ENCODE measurements at places on chromosomes 2 and 18.

- DNase-seq: no peak
These were observed 28.4 kb downstream of the ARL4C start for GRCh38 chr2:234468503-234468902.

DNA sequence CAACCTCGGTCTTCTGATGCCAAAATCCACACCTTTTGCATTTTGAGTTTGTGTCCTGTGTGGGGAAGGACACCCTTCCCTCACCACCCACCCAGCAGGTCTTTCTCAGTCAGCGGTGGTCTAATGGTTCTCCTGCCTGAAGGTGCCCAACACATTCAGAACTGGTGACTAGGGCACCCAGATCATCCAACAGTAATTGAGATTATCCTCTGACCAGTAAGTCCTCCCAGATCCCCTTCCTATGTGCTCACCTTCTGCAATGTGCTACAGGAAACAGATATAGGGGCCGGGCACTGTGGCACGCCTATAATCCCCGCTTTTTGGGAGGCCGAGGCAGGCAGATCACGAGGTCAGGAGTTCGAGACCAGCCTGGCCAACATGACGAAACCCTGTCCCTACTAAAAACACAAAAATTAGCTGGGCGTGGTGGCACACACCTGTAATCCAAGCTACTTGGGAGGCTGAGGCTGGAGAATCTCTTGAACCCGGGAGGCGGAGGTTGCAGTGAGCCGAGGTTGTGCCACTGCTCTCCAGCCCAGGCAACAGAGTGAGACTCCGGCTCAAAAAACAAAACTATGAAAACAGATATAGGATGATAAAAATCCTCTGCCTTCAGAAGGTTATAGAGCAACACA lies 56.2 kb downstream of the REEP1 start:
- no peak for DNase-seq

- peak; percentile 2 for DNase-seq
These were observed 45.5 kb downstream of the TWSG1 start for GRCh38 chr18:9380101-9380500.

DNA sequence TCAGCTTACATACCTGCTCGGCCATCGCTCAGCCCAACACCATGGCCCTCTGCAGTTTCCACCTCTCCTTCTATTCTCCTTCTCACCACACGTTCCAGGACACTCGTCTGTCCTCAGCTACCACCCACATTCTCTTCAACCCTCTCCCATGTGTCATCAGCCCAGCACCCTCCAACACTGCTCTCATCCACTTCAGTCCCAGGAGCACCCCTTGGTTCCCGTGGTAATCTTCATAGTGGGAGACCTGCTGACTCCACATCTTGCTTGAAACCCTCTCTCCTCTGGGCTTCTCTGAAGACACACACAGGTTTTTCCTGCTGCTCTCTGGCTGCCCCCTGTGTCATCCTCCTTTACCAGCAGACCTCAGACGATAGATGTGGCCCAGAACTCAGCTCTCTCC lies 228.7 kb downstream of the GBX2 start:
- no peak for DNase-seq

- no peak for DNase-seq
These were observed 34.7 kb downstream of the RMC1 start for GRCh38 chr18:23538001-23538400.

DNA sequence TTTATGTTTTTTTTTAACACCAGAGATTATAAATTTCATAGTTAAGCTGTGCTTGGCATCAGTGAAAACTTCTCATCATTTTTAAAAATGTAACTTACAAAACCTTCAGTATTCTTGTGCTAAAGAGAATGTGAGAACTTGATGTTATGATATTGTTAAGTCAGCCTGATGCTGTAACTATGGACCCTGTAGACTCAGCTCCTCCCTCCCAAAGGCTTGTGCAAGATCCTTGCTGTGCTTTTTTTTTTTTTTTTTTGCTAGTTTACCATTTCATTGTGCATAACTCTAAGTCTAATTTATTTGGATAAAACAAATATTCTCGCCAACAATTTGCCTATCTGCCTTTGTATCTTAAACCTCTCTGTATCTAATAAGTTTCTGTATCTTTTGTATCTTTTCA lies 12.9 kb upstream of the TFPI start:
- DNase-seq: no peak

GRCh38 chr2:199679883-199680282 lies 171.1 kb downstream of the FTCDNL1 start:
- no peak for DNase-seq

DNA sequence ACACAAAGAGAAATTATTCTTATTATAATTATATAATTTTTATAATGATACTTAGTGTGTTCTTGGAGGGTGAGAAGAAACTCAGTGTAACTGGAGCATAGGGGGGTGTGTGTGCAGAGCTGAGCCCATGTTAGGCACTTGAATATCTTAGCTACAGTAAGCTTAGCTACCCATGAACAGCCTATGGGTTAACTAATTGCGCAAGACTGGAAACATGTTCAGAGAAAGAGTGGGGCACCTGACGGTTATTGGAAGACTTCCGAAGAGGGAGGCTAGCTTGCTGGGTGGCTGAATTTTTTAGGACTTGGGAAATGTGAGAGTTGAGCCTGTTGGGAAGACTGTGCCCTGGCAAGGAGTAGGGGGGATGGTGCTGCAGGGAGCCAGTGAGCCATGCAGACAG lies 229.2 kb downstream of the SLC4A3 start:
- DNase-seq: no peak

DNA sequence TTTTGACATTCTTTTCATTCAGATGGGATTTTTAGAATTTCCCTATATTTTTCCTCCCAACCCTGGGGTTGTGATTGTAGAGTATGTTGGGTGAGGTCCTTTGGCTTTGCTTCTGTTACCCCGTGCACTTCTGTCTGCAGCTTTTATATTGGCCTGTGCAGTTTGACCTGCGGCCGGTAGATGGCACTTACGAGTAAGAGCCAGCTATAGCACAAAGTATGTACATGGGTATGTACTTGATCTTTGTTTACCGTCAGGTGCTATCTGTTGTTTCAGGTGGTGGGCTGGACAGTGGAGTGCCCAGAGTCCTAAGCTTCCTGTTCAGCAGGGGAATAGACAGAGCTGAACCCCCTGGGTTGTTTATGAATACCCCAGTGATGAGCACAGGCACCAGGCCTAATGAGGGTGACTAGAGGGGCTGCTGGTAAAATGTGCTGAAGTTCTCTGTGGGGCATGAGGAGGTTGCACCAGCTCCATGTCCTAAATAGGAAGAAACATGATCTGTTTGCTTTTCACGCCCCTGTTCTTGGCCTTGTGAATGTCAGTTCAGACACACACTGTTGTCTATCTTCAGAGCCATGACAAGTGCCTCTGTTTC lies 58.9 kb upstream of the THUMPD2 start:
- DNase-seq: no peak

DNA sequence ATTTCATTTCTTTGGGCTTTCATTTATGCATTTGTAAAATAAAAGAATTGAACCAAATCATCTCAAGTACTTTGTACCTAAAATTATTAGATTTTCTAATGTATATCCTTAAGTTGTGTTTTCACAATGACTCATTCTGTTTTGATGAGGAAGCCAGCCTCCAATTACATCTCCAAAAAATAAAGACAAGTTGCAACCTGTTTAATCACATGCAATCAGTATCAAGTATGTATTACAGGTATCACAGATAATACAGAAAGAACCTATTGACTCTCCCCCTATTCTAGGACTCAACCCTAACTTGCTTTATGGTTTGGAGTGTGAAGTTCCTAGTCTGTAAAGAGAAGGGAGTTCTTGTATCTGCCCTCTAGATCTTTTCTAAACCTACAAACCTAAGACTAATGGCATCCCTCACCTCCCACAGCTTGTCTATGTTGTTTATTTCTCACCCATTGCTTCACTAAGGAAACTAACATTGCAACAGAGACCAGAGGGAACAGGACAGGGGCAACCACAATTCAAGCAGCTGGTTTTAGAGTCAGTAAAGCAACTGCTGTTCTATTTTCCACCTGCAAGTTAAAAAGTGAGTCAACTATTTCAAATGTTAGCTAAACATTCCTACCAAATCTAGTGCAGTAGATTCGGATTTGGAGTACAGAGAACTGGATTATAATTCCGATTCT lies 141.1 kb upstream of the ETAA1 start:
- DNase-seq: no peak

Measured in brain (organoid and tissue), 16 donors.